ENCODE measurements at places on chromosomes 2 and 18.

DNA sequence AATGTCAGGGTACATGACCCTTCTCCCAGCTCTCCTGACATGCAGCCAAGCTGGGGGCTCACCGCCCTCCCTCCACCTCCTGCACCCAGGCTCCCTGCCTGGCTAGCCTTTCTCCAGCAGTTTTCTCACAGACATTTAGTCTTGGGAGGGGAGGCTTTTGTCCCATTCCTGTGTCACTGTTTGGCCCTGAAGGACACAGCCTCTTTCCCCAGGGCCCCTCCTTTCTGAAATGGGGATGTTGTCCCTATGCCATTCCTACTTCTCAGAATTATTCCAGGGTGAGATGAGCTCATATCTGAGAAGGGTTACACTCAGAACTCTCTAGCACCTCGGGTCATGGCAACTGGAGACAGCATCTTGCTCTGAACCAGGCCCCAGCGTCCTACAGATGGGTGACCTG lies 47.3 kb upstream of the MRPL33 start:
- no peak for DNase-seq

GRCh38 chr2:188193230-188193629 lies 98.4 kb upstream of the GULP1 start:
- no peak for DNase-seq

GRCh38 chr2:5515693-5516092 lies 176.5 kb upstream of the SOX11 start:
- DNase-seq: no peak

GRCh38 chr2:157696036-157696435 lies 67.4 kb upstream of the ACVR1C start:
- no peak for DNase-seq
